ENCODE measurements at places on chromosomes 13 and 19. TPM values are rescaled to one million over a fixed set of nuclear protein-coding genes. Genes with fewer than 3 reads are reported as not detected.

The ANGPTL4 gene
- 0.27 TPM for total RNA-seq

The NUFIP1 gene
- 1.3 TPM for total RNA-seq

The NBEA gene
- 4.6 TPM for total RNA-seq

The MISP3 gene
- 1.1 TPM for total RNA-seq

The SPRY2 gene
- 17.0 TPM for total RNA-seq

The STOML3 gene
- 0.54 TPM for total RNA-seq

The B3GNT3 gene
- total RNA-seq = 0.54 TPM

The CLEC4G gene
- total RNA-seq = under 0.01 TPM

The SHD gene
- total RNA-seq = 2.4 TPM

The DKKL1 gene
- total RNA-seq = not detected

The CYP2A7 gene
- not detected for total RNA-seq

The CYP4F3 gene
- total RNA-seq = 0.27 TPM

The F2RL3 gene
- 2.4 TPM for total RNA-seq

The IGFL4 gene
- under 0.01 TPM for total RNA-seq

The TSHZ3 gene
- total RNA-seq = 0.81 TPM

The CEACAM20 gene
- not detected for total RNA-seq

The SPACA4 gene
- total RNA-seq = not detected

The APBA3 gene
- 36.4 TPM for total RNA-seq

The ACP7 gene
- total RNA-seq = not detected

The CEBPA gene
- total RNA-seq = 39.0 TPM

The TMEM145 gene
- not detected for total RNA-seq

The CD70 gene
- 0.27 TPM for total RNA-seq

The LCP1 gene
- total RNA-seq = 179 TPM

The ZNF579 gene
- 7.0 TPM for total RNA-seq

The OVOL3 gene
- not detected for total RNA-seq

The TDRD12 gene
- 0.27 TPM for total RNA-seq

The TRAPPC5 gene
- total RNA-seq = 52.0 TPM

The SIGLEC8 gene
- total RNA-seq = 0.27 TPM

The ZNF562 gene
- 18.9 TPM for total RNA-seq

The CDC42EP5 gene
- 0.54 TPM for total RNA-seq

The SIGLEC12 gene
- 1.1 TPM for total RNA-seq

The FFAR3 gene
- 0.54 TPM for total RNA-seq

The PRODH2 gene
- total RNA-seq = not detected

The NALCN gene
- total RNA-seq = not detected

The PLK5 gene
- total RNA-seq = not detected

Measured in hematopoietic multipotent progenitor cell (in vitro differentiated cells).